Hematopoietic multipotent progenitor cell treated with erythropoietin and hydrocortisone succinate and interleukin-3 and kit ligand, for 4 days (in vitro differentiated cells): ENCODE measurements at places on chromosomes 4 and X.

GRCh38 chrX:48779399-48779798 is 7.0 kb upstream of the GATA1 start:
- DNase-seq = no peak

GRCh38 chrX:71532078-71532752 is 689 bp upstream of the OGT start:
- peak; percentile 73 for DNase-seq

- DNase-seq = no peak
Measured at GRCh38 chr4:153215921-153216320, 11.7 kb downstream of the TRIM2 start.

DNA sequence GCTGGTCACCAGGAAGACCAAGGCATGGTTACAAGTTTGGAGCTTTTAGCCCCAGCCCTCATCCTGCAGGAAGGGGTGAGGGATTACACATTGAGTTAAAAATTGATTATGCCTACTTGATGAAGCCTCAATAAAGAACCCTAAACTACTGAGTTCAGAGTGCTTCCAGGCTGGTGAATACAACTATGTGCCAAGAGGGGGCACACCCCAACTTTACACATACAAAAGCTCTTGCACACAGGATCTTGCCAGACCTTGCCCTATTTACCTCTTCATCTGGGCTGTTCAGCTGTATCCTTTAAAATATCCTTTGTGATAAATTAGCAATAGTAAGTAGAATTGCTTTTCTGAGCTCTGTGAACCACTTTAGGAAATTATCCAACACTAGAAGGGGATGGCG is 489.3 kb downstream of the INPP4B start:
- peak; percentile 12 for DNase-seq

DNA sequence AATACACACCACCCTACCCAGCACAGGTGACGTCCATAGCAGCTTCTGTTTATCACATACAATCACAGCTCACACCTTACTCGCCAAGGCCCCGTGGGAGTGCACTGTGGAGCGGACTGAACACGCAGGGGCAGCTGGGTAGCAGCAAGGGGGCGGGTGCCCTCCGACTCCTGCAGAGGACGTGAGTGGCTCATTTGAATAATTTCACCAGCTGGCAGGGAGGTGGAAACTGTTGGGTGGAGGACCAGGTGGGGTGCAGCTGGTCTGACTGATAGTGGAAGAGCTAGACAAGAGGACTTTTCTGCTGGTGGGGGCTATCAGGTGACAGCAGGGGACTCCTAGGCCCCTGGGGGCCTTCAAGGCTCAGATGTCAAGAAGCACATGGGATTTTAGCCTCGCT is 16.3 kb downstream of the MAN2B2 start:
- peak; percentile 11 for DNase-seq

DNA sequence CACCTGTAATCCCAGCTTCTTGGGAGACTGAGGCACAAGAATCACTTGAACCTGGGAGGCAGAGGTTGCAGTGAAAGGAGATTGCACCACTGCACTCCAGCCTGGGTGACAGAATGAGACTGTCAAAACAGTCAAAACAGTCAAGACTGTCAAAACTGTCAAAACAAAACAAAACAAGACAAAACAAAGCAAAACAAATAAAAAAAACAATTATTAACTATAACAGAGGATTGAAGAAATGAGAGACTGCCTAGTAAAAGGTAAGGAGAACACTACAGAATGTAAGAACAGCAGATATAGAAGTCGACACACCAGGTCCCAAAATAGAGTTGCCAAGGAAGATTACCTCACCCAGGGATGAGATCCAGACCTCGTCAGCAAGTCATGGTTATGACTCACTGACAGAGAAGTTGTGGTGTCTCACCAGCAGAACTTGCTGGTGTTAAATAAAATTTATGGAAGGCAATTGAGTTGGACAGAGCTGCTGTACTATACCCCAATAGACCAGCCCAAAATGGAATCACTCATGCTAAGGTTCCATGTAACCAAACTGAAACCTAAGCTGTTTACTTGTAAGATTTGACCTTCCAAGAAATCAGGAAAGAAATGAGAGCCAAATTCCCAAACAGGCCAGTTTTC is 32.1 kb upstream of the GK start:
- DNase-seq = peak; percentile 15

- no peak for DNase-seq
Measured at GRCh38 chrX:148534291-148534690, 33.9 kb downstream of the AFF2 start.

DNA sequence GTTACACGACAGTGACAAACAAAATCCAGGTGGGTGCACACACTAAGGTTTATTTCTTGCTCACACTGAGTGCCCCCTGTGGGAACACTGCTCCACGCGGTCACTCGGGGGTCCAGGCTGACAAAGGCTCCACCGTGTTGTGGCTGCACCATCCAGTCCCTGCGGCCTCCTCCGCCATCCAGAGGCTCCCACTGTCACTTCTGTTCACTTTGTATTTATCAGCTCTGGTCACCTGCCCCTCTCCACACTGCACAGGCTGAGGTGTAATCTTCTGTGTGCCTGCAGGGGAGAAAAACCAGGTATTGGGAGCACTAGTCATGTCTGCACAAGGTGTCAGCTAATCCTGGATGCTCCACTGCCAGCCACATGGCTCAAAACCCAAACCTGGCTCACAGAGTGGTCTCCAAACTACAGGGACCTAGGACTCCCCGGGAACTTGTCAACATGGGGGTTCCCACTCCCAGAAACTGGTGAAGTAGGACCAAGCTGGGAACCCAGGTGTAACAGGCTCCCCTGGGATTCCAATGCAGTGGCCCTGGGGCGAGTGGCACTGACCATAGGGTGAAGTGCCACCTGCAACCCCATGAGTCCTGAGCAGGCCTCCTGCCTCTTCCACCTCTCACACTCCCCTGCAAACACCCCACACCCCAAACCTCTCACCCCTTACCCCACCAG is 25.5 kb downstream of the HMX1 start:
- DNase-seq = no peak

DNA sequence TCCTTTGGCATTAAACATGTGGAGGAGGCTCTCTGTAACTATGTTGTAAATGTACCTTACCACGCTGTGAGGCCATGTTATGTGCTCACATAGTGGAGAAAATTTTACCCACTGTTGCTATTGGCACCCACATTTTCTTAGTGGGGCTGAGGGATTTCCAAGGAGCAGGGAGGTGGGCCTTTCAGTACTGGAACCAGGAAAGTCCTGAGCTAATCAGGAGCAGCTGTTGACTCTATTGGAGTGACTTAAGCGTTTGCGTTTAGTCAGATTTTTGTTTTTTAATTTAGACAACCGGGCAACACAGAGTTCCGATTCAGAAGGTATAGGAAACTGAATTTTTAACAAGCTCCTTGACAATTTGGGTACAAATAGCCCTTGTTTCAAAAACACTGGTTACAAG is 30.7 kb upstream of the WDR17 start:
- no peak for DNase-seq

DNA sequence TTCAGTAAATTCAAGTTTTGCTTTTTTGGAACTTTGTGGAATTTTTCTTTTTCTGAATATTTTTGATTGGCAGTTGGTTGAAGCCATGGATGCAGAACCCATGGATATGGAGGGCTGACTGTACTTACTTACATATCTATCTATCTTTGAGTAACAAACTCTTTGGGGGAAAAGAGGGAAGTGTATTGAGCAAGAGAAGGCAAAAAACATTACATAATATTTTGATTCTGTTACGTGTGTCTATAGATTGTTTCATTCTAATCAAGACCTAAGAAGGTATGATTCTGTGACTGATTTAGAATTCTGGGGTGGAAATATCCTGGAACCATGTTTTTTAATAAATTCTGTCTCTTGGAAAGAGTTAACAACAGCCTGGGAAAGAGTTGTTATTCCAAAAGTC is 31.5 kb downstream of the GRSF1 start:
- peak; percentile 49 for DNase-seq

- DNase-seq = no peak
Measured at GRCh38 chr4:184500748-184501589, 26.6 kb upstream of the IRF2 start.

DNA sequence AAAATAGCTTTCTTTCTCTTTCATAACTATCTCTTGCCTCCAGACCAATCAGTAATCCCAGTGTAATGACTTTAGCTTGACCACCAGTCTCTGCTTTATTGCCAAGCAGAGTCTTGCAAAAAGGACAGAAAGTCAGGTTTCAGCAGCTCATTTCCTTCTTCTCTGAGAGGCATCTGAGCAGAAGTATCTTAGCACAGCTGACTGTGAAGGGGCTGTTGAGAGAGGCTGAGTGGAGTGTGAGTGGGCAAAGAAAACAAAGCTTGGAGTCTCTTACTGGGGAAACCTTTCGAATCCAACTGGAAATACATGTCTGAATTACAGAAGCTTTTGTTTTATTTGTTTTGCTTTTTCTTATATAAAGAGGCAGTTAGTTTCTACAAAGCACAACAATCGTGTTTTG is 170.3 kb upstream of the IGFBP7 start:
- no peak for DNase-seq

DNA sequence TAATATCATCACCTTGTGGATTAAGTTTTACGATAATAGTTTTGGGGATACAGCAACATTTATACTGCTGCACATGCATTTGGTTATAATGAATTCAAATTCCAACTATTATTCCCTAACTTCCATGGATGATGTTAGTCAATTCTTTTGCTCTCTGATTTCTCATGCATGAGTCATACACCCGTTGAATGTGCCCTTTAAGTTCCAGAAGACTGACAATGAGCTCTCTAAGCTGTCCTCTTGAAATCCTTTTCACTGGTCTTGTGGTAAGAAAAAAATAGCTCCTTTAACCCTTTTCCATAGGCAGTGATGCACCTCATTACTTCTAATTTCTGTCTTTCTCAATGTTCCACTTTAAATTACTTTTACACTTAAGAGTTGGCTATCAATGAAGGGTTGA is 1095.2 kb upstream of the POU3F4 start:
- no peak for DNase-seq

DNA sequence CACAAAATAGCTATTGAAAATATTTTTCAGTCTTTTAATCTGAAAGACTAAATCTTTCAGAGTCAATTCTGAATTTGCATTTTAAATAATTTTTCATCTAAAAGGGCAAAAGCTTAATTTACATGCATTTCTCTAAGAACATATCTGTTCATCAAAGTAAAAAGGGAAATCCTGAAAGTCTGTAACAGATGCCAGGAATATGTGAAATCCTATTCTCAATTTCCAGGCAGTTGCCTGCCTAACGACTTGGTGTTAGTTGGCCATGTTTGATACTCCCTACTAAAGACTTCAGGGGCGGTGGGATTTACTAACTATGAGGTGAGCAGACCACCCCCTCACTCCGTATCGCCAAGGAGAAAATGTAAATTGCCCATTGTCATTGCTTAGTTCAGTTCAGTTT is 136.8 kb downstream of the KIT start:
- DNase-seq = no peak

DNA sequence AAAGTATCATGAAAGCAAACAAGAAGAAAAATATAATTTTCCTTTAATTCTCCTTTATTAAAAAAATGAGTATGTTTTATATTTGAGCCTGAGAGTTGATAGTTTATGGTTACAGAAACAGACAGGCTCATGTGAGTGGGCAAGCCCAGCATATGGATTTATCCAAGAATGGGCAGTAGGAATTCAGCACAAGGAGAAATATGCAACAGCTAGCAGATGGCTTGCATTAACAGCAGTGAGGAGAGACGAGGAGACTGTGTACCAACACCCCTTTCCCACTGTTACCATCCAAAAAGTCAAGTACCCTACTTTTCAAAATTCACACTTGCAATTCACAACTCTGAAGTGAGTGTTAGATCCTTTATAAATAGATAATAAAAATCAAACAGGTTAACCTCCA is 1760.2 kb upstream of the TENM3 start:
- DNase-seq = no peak

GRCh38 chr4:930028-930551 is 2.0 kb downstream of the GAK start:
- peak; percentile 14 for DNase-seq

DNA sequence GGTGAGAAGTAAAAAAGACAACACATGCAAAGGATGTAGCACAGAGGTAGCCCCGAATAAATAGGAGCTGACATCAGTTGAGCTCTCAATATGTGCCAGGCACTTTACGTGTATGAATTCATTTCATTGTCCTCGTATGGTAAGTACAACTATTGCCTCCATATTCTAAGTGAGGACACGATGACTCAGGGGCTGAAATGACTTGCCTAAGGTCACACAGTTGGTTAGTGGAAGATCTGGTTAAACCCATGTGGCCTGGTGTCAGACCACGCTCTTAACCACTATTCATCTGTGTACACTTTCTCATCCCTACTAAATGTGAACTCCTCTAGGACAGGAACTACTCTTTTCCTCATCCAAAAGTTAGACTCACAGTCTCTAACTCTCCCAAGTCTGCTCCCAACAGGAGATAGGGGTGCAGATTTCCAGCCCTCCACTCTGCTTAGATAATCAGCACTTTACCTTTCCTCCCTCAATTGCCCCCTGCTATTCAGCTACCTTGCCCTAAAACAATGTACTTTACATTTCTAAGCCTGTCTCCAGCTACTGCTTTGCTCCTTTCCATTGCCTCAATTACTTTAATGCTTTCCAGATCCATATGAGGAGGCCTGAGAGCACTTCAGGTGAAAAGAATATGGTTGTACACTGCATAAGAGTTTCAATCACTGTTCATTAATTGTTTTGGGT is 58.8 kb upstream of the LHFPL1 start:
- DNase-seq = no peak

DNA sequence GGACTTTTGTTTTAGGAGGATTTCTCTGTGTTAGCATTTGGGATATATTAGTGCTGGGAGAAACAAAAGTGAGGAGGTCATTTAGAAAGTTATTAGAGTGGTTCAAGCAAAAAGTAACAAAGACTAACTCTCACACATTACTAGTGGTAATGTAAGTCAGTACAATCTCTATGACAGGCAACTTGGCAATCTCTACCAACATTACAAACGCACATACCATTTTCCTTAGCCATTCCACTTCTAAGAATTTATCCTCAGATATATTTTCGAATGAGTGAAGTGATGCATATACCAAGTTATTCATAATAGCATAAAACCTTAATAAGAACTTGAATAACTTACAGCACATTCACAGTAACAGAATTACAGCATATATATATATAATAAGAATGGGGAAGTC is 146.2 kb downstream of the PRSS12 start:
- DNase-seq = no peak
